ENCODE measurements at places on chromosomes 3 and 15.

DNA sequence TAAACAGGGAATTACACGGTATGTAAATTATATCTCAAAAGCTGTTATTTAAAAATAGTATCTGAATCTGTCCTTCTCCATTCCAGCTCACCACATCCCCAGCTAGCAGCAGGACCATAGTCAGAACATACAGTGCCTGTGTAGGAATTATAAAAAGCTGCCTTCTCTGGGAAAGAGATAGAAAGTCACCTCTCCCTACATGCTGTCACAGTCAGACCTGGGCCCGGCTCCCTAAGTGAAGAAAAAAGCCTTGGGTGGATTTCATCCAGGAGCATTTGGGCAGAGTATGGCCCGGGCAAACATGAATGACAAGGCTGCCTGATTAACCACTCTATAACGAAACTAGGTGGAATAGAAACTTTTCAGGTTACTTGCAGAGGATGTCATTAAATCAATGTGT lies 144.1 kb downstream of the CNTN3 start:
- DNase-seq: no peak

- DNase-seq: no peak
Measured at GRCh38 chr15:63188247-63188925, 1.0 kb upstream of the RAB8B start.

DNA sequence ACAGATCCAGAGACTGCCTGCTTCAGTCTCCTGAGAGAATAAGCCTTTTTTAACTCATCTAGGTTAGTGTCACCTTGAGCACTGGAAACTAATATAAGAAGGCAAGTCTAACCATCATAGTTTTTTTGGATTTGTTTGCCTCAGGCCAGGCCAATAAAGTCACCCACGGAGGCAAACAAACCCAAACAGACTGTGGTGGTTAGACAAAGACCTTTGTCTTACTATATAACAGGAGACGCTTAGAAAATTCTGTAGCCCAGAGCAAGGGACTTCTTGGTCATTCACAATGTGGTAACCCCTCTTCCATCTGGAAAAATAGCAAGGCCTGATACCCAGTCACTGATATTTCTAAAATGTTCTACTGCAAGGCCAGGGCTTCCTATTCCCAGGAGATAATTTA lies 45.3 kb upstream of the PPP2R3A start:
- no peak for DNase-seq

DNA sequence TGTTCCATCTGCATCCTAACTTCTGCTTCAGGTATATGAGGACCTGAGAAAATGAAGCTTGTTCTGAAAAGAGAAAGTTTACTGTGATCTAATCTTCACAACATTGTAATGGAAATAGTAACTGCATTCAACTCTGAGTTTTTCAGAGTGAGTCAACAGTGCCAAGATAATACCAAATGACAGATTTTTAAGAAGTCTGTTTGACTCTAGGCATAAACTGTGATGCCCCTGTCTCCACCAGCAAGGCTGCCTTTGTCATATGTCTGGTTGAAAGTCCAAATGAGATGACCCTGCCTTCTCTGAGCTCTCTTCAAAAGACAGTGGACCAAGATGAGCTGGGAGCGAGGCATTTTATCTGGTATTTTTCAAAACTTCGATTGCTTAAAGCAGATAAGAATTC lies 44.8 kb upstream of the B3GNT5 start:
- no peak for DNase-seq

DNA sequence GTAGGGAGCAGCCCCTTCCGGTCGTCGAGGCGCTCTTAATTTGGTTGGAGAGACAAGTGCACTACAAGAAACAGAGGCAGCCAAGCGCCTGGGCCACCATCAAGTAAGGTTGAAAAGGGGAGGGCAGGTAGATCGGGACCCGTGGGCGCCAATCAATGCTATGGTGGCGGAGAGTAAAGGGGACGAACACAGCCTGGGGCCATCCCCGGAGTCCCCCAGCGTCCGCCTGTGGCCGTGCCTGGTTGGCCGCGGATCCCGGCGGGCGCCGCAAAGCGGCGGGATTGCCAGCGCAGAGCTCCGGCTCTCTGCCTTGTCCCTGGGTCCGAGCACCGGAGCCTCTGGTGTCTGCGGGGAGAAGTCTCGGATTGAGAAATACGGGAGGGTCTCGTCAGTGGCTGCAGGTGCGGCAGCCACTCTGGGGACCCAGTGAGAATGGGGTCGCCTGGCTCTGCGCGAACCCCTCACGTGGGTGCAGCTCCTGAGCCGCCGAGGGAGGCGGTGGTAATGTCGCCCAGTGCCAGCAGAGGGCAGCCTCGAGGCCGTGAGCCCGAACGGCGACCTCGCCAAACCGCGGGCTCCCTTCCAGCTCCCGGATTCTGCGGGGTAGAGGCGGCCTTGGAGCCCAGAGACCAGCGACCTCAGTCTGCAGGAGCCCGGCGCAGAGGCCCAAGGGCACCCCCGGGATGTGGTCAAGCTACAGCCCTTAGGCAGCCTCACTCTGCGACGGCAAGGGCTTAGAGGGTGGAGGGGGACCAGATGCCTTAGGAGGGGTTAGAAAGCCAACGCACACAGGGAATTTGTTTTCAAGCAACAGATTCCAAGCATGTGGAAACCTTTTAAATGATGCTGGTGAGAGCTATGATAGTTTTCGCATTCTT lies 10.8 kb downstream of the FOXL2 start:
- peak; percentile 33 for DNase-seq

DNA sequence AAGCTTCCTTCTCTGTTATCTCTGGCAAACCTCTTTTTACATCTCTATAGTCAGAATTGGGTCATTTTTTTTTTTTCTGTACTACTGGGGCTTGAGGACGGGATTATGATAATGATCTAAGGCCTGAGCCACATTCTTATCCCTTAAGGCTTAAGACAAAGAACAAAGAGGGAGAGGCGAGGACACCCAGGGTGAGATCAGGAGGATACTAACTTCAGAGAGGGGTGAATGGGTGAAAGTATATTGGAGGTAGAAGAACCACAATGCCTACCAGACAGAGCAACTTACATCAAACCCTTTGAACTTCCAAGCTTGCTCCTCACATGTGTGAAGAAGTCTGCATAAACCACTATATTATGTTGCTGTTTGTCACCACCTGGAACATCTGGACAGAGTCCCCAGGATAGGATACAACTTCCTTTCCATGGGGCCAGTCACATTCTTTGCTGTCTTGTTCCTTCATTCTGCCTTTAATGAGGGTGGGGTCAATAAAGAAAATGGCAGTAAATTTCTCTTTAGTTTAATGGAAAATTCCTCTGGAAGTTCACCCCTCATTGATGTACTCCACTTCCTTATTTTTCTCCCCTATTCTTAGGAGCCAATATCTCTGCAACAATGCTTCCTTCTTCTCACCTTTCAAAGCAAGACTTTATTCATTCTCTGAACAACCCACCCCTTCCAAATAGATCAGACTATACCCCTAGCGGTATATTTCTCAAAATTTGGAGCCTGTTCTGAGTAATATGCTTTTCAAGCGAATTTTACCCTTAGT lies 9.1 kb upstream of the PDCD6IP start:
- DNase-seq: no peak

- DNase-seq: no peak
Measured at GRCh38 chr3:58581328-58582091, 4.3 kb upstream of the FAM107A start.

- no peak for DNase-seq
Measured at GRCh38 chr3:192482809-192483208, 244.5 kb downstream of the FGF12 start.

Measured in activated naive CD4-positive, alpha-beta T cell (primary cell).